ENCODE measurements at places on chromosomes 6 and 20.

DNA sequence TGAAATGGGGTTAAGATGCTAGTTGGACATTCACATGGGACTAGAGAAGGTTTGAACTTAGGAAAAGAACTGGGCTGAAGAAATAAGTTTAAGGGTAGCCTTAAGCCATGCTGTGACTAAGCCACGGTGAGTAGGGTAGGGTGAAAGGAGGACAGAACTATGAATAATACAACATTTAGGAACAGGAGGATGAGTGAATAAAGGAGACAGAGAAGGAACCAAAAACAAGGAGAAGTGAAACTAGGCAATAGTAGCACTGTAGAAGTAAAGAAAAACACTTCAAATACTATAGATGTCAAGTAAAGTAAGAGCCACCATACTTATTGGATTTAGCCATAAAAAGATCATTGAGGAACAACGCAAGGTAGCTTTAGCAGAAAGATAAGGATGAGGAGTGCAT, 111.2 kb downstream of the KCNQ5 start:
- DNase-seq = no peak

GRCh38 chr20:58982406-58983114, 1.5 kb downstream of the NELFCD start:
- DNase-seq = no peak

DNA sequence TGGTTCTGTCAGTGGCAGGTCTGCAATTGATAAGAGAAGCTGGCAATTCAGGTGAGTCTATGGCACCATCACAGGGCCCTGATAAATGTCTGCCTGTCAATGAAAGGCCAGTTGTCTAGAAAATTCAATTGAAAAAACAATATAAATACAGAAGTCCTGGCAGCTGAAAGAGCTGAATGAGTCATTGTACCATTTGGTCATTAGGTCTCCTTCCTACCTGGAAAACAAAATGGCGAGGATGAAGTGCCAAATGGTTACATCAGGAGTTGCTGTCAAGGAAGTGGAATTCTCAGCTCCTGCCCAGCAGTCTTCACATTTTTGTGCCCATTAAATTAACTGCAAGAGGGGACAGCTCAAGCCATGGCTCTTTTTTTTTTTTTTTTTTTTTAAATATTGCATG, 37.7 kb downstream of the PEX7 start:
- DNase-seq = no peak

- DNase-seq = peak; percentile 51
Observed at GRCh38 chr6:137216875-137217553, 2.2 kb downstream of the IFNGR1 start.

GRCh38 chr20:23251779-23252178, 98.8 kb upstream of the NXT1 start:
- no peak for DNase-seq

DNA sequence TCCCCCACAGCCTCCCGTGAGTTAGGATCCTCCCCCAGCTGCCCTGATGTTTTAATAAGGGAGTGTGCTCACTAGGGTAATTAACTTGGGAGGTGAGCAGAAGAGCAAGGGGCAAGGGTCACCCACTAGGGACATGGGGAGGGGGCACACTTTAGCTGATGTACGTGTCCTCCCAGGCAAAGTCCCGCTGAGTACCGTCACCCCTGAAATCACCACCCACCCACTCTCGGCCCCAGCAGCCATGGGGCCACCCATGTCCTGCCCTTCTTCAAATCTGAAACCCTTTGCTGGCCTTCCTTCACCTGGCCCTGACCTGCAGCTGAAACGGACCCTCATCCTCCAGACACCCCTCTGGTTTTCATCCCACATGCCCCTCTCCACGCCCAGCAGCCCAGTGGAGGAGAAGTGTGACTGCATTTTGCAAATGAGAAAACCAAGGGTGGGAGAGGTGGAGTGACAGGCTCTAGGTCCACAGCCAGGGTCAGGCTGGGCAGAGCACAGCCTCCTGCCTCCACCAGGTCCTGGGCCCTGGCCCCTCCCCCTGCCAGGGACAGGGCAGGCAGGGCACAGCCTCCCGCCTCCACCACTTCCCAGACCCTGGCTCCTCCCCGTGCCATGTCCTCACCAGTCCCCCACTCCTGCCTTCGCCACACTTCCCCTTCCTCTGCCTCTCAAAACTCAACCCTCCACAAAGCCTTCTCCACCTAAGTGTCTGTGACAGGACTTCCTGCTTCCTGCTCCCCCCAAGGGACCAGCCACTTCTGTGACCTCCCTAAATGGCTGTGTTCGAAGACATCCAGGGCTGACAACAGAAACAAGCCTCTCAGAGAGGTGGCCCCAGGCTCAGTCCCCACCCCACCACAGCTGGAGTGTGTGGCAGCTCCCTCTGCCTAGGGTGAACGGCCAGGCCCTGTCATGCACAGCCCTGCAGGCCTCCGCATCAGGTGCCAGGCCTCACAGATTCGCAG, 15.1 kb downstream of the ACSS1 start:
- peak; percentile 57 for DNase-seq

DNA sequence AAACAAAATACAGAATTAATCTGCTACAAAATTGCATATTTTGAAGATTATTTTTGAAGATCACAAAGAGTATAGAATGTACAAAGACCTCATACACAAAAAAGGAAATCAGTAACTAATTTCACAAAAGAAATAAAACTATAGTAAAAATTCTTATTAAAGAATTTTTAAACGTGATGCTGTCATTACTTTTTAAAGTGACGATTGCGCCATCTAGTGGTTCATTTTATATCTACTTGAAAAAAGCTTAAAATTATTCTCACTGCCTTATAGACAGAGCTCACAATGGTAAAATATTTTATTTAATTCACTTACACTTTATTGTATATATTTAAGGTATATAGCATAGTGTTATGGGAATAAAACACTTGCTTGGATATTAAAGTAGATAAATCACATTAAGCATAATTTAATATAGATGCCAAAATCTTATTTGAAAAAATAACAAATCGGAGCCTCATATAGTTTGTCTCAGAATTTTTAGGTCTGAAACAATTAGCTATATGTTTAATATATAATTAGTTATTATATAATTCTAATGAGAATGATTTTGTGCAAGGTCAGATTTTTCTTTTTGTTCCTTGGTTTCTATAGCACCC, 128.8 kb downstream of the PHF3 start:
- DNase-seq = peak; percentile 74

DNA sequence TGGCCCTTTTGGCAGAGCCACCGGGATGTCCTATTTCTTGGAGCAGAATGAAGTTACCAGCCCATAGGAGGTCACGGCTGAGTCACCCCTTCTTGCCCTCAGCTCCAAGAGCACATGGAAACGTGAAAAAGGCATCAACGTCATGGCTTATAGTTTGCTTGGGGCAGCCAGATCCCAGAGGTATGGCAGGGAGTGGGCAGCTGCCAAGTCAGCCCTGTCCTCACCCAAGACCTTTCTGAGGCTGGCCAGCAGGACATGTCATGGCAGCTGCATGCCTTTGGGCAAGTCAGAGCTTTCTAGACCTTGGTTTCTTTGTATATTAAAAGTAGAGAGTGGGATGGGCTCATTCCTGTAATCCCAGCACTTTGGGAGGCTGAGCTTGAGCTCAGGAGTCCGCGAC, 8.2 kb upstream of the MDFI start:
- DNase-seq = no peak

DNA sequence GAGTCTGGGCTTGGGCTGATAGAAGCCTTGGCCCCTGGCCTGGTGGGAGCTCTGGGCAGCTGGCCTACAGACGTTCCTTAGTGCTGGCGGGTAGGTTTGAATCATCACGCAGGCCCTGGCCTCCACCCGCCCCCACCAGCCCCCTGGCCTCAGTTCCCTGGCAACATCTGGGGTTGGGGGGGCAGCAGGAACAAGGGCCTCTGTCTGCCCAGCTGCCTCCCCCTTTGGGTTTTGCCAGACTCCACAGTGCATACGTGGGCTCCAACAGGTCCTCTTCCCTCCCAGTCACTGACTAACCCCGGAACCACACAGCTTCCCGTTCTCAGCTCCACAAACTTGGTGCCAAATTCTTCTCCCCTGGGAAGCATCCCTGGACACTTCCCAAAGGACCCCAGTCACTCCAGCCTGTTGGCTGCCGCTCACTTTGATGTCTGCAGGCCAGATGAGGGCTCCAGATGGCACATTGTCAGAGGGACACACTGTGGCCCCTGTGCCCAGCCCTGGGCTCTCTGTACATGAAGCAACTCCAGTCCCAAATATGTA, 957 bp upstream of the VEGFA start:
- DNase-seq = no peak

DNA sequence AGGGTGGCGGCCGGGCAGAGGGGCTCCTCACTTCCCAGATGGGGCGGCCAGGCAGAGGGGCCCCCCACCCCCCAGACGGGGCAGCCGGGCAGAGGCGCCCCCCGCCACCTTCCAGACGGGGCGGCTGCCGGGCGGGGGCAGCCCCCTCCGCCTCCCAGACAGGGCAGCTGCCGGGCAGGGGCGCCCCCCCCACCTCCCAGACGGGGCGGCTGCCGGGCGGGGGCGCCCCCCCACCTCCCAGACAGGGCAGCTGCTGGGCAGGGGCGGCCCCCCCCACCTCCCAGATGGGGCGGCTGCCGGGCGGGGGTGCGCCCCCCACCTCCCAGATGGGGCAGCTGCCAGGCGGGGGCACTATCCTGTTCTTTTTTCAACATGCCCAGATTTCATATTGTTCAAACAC, 78.2 kb upstream of the DST start:
- DNase-seq = no peak

GRCh38 chr20:2390951-2391675, 10.4 kb downstream of the TGM6 start:
- peak; percentile 12 for DNase-seq

- DNase-seq = no peak
Observed at GRCh38 chr6:92587525-92587924, 831.8 kb downstream of the EPHA7 start.

DNA sequence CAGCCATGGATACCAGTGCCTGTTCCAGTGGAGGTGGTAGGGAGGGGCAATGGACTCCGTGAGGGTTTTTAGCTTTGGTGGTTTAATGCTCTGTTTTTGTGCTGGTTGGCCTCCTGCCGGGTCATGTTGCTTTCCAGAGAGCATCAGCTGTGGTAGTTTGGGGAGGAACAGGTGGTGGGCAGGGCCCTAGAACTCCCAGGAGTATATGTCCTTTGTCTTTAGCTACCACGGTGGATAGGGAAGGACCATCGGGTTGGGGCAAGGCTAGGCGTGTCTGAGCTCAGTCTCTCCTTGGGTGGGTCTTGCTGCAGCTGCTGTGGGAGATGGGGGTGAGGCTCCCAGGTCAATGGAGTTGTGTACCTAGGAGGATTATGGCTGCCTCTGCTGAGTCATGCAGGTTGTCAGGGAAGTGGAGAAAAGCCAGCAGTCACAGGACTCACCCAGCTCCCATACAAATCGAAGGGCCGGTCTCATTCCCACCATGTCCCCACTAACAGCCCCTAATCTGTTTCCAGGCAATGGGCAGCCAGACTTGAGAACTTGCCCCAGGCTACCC, 38.9 kb downstream of the MRAP2 start:
- no peak for DNase-seq

- no peak for DNase-seq
Observed at GRCh38 chr20:17579369-17580039, 9.6 kb downstream of the DSTN start.

- no peak for DNase-seq
Observed at GRCh38 chr6:36364669-36365479, 22.6 kb downstream of the ETV7 start.

DNA sequence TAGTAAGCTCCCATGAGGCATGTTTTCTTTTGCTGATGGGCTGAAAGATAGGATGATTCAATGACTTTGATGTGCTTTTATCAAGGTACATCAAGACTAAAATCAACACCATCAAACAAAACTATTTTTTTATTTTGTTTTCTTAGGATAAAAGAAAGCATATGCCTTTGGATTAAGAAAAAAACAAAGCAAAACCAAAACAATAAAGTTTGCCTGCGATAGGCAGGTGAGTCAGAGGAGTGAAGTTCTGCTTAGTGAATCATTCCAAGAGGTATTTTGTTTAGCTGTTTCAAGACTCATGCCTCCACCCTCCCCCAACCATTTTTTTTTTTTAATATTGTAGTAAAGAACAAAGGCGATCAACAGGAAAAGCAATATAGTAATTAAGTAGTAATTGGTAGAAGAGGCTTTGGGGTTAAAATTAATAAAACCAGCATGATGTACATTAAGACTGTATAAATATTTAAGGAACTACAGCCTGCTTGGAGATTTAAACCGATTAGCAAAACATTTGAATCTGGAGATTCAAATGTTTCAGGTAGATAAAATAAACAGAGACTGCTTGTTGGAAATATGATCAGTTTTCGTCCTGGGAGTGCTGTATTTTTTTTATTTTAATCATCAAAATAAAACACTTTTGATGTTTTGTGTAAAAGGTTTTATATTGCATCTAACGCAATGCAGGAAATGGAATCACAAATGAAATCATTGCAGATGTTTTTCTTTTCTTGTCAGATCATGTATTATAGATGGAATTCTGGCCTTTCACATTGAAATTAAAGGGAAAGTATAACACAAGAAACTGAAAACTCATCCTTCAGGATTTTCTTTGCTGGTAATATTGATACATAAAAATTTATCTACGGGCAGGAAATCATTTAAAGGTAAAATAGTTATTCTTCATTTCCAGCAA, 482.3 kb upstream of the MANEA start:
- no peak for DNase-seq

- DNase-seq = peak; percentile 58
Observed at GRCh38 chr20:45036044-45036755, 64.7 kb downstream of the KCNS1 start.

GRCh38 chr20:50412069-50412468, 98.1 kb upstream of the PTPN1 start:
- DNase-seq = no peak

DNA sequence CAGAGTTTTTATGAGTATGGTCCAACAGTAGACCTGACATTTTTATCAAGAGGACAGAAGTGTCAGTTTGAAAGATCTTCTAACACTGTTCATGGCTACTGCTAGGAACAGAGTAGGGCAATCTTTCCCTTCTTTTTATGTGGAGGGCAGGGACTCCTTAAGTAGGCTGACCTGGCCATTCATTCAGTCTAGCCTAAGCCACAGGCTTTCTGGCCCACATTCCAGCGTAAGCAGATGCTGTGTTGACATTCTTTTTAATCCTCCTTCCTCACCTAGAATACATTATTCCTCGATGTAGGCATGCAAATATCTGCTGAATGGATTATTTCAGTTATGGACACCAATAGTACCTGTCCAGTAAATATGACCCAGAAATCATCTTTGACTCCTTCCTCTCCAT, 188.3 kb downstream of the ATXN1 start:
- no peak for DNase-seq

DNA sequence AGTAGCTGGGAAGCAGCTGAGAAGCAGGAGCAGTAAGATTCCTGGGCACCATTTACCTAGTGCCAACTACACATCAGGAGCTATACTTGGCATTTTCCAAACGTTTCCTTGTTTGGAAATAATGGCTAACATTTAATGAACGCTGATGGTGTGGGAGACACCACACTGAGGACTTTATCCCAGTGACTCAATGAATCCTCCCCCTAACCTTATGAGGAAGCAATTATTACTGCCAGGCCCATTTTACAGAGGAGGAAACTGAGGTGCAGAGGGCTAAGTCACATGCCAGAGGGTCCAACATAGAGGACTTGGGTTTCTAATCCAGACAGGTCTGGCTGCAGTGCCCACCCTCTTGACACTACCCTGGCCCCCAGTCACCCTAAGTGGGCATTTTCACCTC, 6.1 kb downstream of the PTGIS start:
- DNase-seq = no peak

DNA sequence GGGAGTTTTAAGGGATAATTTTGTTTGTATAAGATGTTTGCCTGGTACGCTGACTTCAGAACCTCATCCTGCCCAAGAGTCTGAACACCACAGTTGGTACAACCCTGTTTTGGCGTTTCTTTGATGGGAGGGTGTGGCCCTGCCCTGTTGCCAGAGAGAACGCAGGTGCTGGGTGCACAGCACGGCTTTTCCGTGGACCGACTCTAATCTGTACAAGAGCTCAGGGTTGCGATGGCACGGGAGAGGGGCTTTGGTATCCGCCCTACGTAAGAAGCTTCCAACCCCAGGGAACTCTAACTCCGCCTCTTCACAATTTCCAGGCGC, 1.3 kb downstream of the CYP24A1 start:
- no peak for DNase-seq
